NCI-H1694 treated with DMSO at 0.1 percent for 48 hours (cell line): ENCODE measurements at places on chromosomes 2 and 18.

GRCh38 chr2:26681656-26682055 is 10.9 kb upstream of the KCNK3 start:
- no peak for DNase-seq

DNA sequence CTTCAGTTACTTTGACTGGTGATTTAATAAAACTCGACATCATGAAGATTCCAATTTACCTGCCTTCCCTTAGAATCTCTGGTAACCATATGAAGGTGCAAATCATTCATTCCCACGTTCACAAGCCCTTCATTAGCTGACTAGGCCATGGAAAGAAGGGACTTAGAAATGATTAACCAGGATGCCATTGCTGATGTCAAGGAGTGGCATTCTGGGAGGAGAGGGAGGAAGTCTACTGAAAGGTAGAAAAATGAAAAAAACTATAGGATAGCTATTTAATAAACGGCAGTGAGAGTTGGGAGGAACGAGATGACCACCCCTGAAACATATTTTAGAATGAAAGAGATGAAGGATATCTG is 1.4 kb downstream of the ATIC start:
- no peak for DNase-seq

- no peak for DNase-seq
Observed at GRCh38 chr18:26802330-26803200, 62.9 kb downstream of the AQP4 start.

- DNase-seq, result no peak
Observed at GRCh38 chr2:204869132-204869823, 324.0 kb downstream of the PARD3B start.

DNA sequence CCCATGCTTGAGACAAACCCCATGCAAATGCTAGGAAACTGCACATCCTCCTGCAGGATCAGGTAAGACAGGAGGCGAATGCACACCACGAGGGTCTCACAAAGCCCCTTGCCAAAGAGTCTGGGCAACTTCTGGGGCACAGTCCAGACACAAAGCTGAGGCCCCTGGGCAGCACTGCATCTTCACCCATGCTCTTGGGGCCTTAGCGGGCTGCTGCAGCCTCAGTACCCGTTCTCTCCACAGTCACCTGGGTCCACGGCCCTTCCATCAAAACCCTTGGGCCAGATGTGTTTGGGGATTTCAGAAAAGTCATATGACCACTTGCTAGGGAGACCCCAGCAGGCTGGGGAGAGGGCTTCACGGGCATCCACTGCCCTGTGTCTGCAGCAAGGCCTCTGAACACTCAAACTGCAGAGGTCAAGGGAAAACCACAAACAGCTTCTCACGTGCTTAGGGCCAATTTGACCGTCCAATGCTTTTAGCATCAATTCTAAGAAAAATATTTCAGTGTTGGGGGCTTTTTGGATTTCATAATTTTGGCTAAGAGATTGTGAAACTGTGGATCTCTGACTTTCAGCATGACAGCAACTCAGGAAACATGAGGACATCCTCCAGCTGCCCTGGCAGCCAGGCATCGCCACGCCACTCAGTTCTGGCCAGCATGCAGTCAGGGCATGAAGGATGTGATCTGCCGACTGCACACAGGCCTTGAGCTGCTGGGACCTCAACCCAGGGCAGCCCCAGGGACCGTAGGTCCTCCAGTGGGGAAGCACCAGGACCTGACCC is 20.0 kb downstream of the PASK start:
- no peak for DNase-seq

GRCh38 chr2:222434204-222434603 is 9.9 kb downstream of the SGPP2 start:
- DNase-seq, result no peak

GRCh38 chr2:47664817-47665216 is 118.1 kb upstream of the MSH6 start:
- no peak for DNase-seq

GRCh38 chr18:79944126-79944731 is 7.2 kb downstream of the SLC66A2 start:
- DNase-seq, result peak; percentile 68

DNA sequence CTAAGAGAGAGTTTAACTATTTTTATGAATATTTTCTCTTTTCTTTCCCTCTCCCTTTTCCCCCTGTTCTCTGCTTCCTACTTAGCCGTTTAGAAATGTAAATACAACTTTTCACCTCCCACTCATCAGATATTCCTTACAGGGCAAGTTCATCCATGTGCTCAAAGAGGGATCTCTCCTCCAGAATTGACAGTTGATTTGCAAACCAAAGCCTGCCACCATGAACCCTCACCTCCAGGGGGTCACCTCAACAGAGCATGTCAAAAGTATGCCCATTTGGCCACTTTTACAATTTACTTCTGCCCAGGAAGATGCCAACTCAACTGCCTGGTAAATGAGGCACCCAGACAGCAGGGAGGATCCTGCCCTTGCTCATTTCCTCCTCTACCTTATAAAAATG is 149.2 kb upstream of the GYPC start:
- DNase-seq, result no peak

DNA sequence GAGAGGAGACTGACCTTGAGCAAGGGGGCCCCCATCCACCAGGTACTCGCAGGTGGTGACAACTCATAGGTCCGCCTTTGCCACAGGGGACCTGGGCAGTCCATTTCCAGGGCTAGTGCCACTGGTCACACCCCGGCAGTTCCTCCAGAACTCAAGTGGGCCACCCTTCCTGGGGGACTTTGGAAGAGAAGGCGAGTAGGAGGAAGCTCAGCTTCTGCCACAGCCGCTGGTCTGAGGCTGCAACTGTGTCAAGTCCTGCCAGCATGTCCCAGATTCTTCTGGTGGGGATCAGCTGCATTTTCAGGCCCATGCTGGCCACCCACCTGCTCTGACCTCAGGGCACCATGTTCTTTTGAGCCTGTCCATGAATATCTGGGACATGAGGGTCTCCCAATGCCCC is 423.9 kb upstream of the MYT1L start:
- no peak for DNase-seq

GRCh38 chr2:16247326-16248122 is 307.2 kb downstream of the MYCN start:
- DNase-seq, result no peak

DNA sequence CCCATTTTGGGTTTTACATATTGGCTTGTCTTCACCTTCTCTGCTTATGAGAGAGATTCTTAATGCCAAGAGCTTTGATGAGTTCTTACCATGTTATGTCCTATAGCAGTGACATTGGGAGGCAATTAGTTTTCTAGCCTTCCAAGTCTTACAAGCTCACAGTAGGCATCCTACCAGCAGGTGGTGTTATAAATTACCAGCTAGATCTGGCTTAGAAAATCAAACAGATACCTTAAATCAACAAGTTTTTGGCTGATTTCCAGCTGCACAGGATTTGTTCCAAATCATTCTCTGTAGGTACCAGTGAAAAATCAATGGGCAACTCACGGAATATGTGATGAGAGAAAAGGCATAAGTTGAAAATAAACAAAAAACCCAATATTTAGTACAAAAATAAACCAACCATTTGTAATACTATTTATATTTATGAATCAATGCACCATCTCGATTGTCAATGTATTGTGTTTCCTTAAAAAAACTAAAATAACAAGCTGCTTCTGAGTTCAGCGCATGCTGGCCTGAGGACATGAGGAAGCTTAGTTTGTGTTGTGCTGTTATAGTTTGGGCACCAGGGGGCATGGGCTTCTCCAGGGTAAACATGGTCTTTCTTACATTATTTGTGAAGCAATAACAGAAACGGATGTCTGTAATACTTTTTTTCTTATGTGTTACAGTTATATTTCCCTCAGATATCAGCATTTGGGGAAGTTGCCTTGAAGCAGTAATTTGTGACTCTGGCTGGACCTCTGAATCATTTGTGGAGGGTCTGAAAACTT is 34.1 kb upstream of the NXPH2 start:
- no peak for DNase-seq

- peak; percentile 89 for DNase-seq
Observed at GRCh38 chr2:57890464-57890863, 156.1 kb upstream of the VRK2 start.

GRCh38 chr2:164688896-164689419 is 67.7 kb upstream of the GRB14 start:
- no peak for DNase-seq

DNA sequence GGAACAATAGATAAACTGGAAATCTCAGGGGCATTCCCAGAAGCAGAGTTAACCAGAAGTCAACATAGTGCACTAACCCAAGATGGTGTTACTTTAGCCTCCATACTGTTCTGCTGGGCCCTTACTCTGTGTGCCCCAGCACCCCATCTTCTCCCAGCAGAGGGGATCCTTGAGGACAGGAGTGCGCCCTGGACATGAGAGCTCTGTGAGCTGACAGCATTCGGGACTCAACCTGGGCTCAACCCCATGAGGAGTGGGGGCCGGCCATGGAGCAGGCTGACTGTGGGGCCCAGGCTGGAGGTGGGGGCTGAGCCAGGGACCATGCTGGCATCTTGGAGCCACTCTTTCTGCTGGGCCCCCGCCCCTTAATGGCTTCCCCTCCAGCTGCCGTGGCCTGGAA is 156.3 kb upstream of the HS6ST1 start:
- DNase-seq, result no peak

DNA sequence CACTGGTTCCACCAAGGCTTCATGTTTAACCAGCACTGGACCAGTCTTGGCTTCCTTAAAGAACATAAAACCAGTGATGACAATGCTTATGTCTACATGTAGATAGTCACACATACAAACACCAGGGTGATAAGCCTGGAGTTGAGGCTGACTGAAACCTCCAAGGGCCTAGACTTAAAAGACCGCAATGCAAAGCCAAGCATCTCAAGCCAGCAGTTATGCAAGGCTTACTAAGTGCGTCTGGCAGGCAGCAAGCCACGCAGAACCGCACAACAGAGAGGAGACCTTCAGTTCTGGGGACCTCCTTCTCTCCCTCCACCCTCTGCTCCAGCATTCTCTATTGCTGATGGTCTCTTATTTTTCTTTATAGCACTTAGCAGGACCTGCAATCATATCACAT is 63.2 kb upstream of the ACAA2 start:
- no peak for DNase-seq

DNA sequence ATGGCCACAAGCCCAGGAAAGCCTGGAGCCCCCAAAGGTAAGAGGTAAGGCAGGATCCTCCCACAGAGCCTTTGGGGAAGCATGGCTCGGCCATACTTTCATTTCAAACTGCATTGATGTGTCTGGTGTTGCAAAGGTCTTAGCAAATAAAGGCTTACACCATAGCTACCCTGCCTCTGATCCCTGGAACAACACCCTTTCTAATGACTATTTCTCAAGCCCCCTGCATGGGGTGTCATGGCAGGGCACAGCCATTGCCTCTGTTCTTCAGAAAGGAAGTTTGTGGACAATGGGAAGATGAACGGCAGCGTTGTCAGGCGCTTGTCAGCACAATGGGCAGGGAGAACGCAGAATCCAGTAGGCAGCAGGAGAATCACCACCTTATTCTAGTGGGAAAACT is 435.0 kb upstream of the SMIM21 start:
- DNase-seq, result no peak

DNA sequence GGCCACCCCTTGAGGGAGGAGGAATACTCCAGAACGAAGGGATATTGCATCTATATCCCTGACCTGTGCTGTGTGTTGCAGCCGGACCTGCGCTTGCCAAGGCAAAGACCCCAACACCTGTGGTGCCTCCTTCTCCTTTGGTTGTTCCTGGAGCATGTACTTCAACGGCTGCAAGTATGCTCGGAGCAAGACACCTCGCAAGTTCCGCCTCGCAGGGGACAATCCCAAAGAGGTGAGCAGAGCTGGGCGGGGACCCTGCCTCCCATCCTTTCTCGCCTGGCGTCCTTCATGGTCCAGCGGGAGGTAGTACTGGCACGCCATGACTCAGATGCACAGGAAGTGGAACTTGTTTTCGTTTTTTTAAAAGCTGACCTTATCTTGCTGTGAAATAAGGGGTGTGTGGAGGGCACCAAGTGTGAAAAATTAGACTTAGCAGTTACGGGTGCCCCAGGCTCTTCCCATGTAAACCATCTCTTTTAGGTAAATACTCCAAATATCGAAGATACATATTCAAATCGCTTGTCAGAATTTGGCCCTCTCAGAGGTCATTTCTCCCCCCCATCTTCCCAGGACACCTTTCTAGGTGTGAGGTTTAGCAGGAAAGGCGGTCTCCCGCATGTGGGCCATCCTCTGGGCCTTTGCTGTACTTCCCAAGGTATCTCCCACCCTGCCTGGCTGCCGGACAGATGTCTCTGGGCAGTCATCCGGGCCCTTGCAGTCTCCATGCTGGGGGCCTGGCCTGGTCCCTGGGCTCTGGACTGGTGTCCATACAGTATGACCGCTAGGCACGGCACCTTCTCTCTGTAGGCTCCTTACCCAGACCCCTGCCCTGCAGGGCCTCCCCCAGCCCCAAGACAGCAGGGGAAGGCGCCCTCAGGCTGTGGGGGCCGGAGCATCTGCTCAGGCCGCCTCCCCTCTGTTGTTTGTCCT is 57.6 kb downstream of the BOLA3 start:
- no peak for DNase-seq

DNA sequence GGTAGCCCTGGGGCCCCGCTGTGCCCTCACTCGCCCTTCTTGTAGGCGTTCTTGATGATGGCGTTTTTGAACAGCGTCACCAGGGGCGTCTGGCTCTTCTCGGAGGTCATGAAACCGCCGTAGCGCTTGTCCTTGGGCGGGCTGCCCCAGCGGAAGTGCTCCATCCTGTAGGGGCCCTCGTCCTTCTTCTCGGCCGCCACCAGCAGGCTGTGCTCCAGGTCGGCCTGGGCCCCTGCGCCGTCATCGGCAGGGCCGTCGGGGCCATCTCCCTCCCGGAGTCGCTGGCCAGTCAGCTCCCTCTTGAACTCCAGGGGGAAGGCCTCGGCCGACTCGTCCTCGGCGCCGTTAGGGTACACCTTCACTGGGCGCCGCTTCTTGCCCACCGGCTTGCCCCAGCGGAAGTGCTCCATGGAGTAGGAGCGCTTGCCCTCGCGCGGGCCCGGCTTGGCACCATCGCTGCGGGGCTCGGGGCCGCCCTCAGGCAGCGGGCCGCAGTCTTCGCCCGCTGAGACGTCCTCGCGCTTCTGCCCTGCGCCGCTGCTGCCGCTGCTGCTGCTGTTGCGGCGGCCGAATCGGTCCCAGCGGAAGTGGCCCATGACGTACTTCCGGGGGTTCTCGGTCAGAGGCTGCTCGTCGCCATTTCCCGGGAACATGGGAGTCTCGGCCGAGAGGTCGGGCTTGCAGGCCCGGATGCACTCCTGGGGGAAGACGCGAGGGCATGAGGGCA is 7.2 kb downstream of the POMC start:
- DNase-seq, result no peak

- DNase-seq, result no peak
Observed at GRCh38 chr2:168466190-168466737, 10.2 kb downstream of the CERS6 start.

- DNase-seq, result peak; percentile 68
Observed at GRCh38 chr2:2146969-2147900, 183.8 kb downstream of the MYT1L start.

DNA sequence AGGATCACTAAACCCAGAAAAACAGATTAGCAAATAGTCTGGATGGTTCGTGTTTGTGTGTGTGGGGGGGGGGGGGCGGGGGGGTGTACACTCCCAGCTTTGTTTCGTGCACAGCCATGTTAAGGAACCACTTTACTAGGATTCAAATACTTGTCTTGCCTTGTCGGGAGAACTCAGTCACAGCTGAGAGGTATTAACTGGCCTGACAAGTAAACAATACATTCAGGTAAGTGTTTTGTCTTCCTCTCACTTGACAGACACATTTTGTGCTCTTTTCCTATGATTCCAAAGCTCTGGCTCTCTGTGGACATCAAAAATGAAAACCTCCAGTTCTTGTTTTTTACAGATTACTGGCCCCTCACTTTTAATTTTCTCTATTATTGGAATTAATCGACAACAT is 173.5 kb downstream of the LRP1B start:
- no peak for DNase-seq
